ENCODE measurements at places on chromosomes 2 and 18. TPM values are rescaled to one million over a fixed set of nuclear protein-coding genes. Genes with fewer than 3 reads are reported as not detected.

OSR1 gene
- 55.1 TPM for polyA plus RNA-seq

GRCh38 chr2:229703909-229704630 lies 10.3 kb downstream of the DNER start:
- H3K27ac ChIP-seq: no peak overlapping the region
- no peaks in the 10 kb centered on the region for H3K36me3 ChIP-seq
- H3K4me1 ChIP-seq: no peaks in the 10 kb centered on the region
- DNase-seq: no peak
- H3K4me3 ChIP-seq: no peak overlapping the region

DNA sequence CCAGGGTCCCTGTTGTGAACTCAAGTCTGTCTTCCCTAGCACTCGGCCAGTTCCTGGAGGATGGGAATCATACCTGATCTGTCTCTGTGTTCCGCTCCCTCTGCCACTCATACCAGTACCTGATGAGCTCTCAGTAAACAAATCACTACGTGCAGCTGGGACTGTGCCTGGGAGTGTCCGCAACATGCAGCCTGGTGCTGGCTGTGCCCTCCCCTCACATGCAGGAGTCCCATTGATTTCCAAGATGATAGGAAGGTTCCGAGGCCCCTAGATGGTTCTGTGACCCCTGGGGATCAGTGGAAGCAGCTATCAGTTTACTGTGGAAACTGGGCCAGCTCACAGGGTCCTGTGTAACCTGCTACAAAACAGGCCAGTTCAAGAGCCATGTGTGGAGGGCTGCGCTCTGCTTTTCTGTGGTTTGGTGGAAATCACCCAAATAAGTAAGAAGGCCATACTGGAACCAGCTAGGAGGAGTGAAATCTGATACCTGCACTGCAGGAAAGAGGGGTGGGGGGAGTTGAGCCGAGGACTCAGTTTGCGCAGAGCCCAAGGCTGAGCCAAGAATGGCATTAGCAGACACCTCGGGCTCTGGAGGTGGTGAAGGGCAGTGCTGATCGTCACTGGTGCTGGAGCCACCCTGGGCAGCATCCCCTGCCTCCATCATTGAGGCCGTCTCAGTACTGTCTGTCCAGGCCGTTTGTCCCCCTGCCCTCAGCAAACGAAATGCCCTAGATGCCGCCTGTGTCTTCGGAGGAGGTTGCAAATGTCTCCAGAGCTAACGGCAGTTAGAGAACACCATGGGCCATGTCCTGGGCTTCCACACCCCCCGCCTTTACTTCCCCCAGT lies 93.3 kb downstream of the KLHL29 start:
- no peak overlapping the region for H3K4me3 ChIP-seq
- H3K27ac ChIP-seq: no peak overlapping the region
- DNase-seq: no peak
- no peaks in the 10 kb centered on the region for H3K4me1 ChIP-seq
- no peaks in the 10 kb centered on the region for H3K36me3 ChIP-seq

CABLES1 gene
- 10.4 TPM for polyA plus RNA-seq

TNFAIP6 gene
- 2.9 TPM for polyA plus RNA-seq

- no peak overlapping the region for H3K27ac ChIP-seq
- H3K36me3 ChIP-seq: no peaks in the 10 kb centered on the region
- DNase-seq: no peak
- H3K4me3 ChIP-seq: no peak overlapping the region
These were observed 13.2 kb downstream of the HJURP start for GRCh38 chr2:233841183-233841582.

LRATD1 gene
- polyA plus RNA-seq: 3.4 TPM

GRCh38 chr2:48277153-48277552 lies 252.8 kb upstream of the STON1 start:
- H3K27ac ChIP-seq: no peak overlapping the region
- DNase-seq: no peak
- H3K4me3 ChIP-seq: no peak overlapping the region
- no peaks in the 10 kb centered on the region for H3K27me3 ChIP-seq
- no peaks in the 10 kb centered on the region for H3K4me1 ChIP-seq
- no peaks in the 10 kb centered on the region for H3K36me3 ChIP-seq

DNA sequence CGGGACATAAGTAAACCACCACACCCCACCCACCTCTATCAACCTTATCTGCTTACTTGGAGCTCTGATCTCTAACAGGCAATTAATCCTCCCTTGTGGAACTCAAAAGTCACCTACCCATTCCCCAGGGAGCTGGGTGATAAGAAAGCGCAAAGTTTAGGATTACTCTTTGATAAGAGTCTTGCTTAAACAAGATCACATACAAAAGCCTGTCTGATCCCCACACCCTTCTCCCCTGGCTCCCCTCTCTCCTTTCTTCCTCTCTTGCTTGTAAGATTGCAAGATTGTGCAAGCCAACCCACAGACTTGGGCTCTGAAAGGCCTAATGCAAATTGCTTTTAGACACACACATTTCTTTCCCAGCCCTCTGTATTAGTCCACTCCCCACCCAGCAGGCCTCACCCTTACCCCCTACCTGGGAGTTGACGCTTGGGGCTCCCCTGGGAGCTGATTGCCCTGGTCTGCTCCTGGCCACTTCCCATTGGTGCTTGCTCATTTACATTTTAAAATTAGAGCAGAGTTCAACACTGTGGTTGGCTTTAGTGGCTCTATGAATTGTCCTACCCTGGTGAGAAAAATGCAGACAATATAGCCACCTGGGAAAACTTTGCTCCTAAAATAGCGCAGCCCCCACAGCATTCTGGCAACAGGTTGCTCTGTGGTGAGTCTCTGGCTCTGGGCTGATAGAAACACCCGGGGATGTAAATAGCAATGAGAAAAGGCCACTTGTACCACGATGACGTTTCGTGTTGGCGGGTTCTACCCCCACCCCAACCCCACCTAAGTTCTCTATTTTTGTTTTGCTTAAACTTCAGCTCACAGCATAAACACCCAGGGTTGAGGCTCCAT lies 92.8 kb upstream of the MSH2 start:
- no peak overlapping the region for H3K27ac ChIP-seq
- no peaks in the 10 kb centered on the region for H3K36me3 ChIP-seq
- no peak for DNase-seq
- no peak overlapping the region for H3K4me3 ChIP-seq

TP53I3 gene
- polyA plus RNA-seq: 35.5 TPM
